Ovary (tissue), 10 donors: ENCODE measurements at places on chromosomes 2 and 18. TPM values are rescaled to one million over a fixed set of nuclear protein-coding genes. Genes with fewer than 3 reads are reported as not detected.

The RIT2 gene
- not detected for polyA plus RNA-seq

The EGR4 gene
- not detected for polyA plus RNA-seq

The SERPINB11 gene
- not detected for polyA plus RNA-seq

The GAD1 gene
- 0.77 TPM for polyA plus RNA-seq

The RBM44 gene
- polyA plus RNA-seq = 0.13 TPM
